NCI-H1417 treated with DMSO at 0.1 percent for 48 hours (cell line): ENCODE measurements at places on chromosomes 1 and 21.

DNA sequence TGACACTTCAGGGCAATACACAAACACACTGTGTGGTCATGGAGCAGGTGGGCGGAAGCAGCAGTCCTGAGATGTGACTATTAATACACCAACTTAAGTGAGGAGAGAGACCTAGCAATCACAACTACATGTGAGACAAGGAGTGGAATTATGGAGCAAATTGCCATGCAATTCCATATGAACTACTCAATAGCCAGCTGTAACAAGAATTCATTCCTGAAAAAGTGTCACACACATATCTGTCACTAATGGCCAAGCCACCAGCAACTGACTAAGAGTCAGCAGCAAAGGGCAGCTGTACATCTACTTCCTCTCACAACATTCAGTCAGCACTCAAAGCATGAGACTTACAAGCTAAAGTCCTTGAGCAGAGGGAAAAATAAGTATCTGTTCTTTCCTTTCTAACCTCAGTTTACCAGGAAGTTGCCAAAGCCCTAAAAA, 46.2 kb downstream of the GPR3 start:
- DNase-seq, result no peak

- no peak for DNase-seq
Measured at GRCh38 chr1:219518907-219519248, 94.0 kb downstream of the ZC3H11B start.

DNA sequence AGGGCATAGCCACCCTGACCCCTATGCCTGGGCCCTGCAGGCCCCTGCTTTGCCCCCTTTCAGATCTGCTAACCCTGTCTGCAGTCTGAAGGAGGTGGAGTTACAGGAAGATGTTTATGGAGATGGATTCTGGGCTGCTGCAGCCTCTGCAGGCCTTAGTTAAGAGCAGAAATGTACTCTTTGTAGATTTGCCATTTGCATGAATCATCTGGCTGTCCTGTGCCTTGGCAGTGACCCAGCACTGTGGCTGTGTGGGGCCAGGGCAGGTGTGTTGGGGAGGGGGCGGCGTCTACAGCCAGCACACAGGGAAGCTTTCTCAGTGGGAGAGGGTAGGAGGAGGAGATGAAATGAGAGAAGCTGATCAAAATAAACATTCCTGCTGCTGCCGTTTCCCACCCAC, 867.3 kb downstream of the PLA2G4A start:
- no peak for DNase-seq

GRCh38 chr1:246219508-246220030, 287.5 kb downstream of the SMYD3 start:
- DNase-seq, result peak; percentile 70

- no peak for DNase-seq
Measured at GRCh38 chr21:41168391-41169257, 664 bp downstream of the BACE2 start.
